Stimulated activated CD8-positive, alpha-beta memory T cell treated with anti-CD3 and anti-CD28 coated beads, Interleukin-4, amount 100 ng/mL, for 1 hour (primary cell): ENCODE measurements at places on chromosomes 4 and X.

- no peak for DNase-seq
Measured at GRCh38 chrX:22445880-22446279, 173.2 kb downstream of the CBLL2 start.

DNA sequence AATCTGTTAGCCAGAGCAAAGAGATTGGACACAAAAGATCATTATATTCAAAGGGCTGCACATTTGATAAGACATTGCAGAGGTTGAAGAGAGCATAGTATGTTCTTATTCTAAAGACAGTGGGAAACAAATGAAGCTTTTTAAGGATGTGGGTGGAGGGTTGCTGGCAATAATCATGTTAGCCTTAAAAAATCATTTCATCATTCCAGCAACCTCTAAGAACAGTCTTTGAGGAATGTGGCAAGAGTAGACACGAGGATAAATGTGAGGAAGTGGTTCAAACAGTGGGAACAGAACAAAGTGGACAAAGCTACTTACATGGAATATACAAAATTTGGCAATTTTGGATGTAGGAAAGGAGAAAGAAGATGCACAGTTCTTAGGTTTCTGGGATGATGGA lies 167.3 kb upstream of the SPRY1 start:
- no peak for DNase-seq

DNA sequence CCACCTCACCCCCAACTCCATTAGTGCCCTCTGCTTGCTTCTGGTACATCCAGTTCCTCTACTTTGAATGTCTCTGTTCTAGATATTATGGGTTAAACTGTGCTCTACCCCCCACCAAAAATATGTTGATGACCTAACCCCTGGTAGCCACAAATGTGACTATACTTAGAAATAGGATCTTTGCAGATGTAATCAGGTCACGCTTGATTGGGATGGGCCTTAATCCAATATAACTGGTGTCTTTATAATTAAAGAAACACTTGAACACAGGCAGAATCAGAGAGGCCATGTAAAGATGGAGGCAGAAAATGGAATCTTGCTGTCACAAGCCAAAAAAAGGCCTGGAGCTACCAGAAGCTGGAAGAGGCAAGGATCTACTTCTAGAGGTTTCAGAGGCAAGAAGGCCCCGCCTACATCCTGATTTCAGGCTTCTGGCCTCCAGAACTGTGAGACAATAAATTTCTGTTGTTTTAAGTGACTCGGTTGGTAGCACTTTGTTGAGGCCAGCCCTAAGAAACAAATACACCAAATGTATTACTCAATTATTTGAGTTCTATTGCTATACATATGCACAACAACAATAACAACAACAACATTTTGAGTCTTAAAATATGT lies 220.0 kb downstream of the PPP3CA start:
- DNase-seq: no peak

DNA sequence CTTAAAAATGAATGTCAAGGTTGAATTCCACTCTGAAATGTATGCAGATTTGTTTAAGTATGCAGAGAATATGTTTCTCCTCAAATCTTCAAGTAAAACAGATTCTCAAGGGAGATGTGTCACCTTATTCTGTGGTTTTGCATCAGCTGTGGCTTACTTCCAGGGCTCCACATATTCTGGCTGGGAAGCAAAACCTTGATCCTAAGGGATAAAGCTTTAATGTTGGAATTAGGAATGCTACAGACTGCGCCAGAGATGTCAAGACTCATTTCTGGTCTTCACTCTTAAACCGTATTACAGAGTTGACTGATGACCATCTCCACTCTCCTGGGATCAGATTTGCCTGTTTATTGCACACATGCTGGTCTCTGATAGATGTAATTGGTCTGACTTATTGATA lies 143.9 kb upstream of the DIPK2B start:
- DNase-seq: no peak

- no peak for DNase-seq
Measured at GRCh38 chrX:22047468-22047867, 15.3 kb downstream of the PHEX start.
